ENCODE measurements at places on chromosomes 7 and 10.

GRCh38 chr7:106216923-106217542, 67.8 kb downstream of the NAMPT start:
- DNase-seq = no peak

DNA sequence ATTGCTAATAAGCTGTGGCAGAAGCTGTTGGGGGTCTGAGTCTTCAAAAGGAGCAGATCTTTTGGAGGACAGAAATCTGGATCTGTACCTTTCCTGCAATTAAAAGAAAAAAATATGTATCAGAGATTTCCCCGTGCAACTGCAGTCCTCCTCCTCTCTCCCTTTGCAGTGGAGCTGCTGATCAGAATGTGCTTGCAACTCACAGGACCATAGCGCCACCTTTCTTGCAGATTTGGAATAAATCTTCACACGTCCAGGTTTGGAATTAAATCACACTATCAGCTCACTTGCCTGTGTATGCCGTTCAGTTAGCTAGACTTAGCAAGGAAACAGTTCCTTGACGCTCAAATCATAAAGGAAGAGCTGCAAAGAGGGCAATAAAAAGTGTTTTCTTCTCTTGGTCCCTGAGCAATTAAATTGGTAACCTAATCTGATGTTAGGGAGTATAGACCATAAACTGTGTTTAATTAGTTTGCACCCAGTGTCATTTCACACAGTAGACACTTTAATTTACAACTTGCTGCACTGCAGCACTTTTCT, 77.4 kb downstream of the PON1 start:
- no peak for DNase-seq

DNA sequence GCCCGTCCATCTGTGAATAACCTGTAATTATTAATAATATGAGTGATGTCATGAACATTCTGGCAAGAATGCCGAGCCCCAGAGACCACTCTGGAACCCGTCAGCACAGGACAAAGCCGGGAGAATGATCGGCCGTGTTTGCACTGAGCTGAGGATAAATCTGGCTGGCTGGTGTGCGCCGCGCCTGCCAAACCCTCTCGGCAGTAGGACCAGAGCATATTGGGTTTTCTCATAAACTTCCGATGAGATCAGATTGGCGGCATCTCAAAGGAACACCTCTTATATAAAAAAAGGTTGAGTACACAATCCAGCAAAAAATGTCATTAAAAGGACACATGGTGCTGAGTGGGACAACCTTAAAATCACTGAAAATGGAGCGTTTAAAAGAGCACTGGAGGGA, 296.0 kb upstream of the MKI67 start:
- no peak for DNase-seq

DNA sequence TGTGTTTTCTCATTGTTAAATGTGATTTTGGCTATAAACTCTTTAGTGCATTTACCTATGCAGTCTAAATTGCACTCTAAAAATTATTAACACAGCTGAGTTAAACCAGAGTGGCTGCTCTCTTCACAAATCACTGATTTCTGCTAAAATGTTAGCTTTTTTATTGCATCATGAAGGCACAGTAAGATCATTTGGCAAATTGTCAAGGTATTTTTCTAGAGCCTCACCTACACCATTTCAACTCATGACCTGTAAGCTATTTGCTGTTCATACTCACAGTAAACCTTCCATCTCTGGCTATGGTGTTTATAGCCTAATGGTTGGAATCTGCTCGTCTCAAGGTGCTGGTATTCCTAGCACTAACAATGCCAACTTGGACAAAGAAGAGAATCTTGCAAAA, 25.7 kb downstream of the NDUFB2 start:
- DNase-seq = no peak

GRCh38 chr7:135717693-135718092, 10.3 kb downstream of the SLC13A4 start:
- DNase-seq = no peak

- no peak for DNase-seq
These were observed 130.0 kb downstream of the THSD7A start for GRCh38 chr7:11701829-11702560.

- no peak for DNase-seq
These were observed 280.6 kb downstream of the TFEC start for GRCh38 chr7:115749924-115750323.

GRCh38 chr7:28685242-28685643, 272.9 kb downstream of the TRIL start:
- DNase-seq = no peak
